ENCODE measurements at places on chromosomes 3 and 15. TPM values are rescaled to one million over a fixed set of nuclear protein-coding genes. Genes with fewer than 3 reads are reported as not detected.

DNA sequence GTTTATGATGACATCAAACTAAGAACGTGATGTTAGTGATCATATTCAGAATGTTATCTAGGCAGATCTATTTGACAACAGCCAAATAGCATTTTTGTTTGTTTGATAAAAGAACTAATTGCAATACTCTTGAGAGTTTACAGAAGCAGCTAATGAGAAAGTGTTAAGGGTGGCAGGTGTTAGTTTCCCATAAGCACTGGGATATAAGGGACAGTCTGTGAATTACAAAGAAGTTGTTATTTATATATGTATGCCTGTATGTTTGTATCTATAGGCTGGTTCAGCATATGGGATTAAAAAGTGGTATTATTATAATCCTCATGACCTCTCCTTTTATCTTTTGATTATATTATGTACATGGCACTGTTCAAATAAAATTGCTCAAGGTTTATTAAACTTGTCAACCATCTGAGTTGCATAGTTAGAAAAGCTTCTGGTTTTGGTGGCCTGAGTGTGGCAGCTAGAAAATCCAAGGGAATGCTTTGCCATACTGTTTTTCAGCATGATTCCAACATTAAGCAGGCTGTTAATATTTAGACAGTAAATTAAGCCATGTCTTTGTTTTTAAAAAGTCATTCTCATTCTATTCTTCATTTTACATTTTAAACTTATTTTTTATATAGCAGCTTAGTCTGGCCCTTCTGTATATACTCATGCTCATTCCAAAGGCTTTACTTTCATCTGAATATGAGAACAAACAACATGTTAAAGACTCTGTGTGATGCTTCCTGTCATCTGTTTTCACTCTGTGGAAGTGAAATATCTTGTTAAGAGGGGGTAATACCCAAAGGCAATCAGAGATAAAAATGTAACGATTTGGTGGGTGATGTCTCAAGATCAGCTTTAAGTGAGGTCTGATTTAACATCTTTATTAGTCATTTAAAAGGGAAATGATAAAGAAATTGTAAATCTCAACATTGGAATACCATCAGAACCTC, 13.1 kb downstream of the ROBO2 start:
- no peak for DNase-seq

DNA sequence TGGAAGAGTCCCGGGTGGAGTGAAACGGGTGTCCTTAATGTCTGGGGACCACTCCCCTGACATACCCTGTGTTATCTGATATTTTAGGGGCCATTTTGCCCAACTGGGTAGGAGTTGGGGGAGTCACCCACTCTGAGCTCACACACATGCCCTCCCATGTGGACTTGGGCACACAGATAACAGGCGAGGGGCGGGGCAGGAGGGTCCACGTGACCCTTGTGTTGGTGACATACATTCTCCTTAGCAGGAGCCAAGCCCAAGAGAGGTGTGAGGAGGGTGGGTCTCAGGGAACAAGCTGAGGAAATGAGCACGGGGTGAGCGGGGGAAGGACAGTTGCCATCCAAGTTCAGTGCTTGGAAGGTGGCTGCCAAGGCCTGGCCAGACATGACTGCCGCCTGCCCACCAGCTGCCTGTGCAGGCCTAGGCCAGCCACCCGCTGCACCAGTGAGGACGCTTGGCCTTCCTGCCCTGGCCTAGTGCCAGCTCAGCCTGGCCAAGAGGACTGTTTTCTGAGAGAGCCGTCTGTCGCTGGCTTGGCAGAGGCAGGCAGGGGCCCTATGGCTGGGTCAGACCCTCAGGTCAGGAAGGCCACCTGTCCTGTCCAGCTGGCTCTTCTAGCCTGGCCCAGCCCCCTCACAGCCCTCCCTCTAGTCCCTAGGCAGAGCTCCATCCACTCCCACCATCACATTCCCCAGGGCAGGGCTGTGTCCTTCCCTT, 31.3 kb upstream of the TMEM115 start:
- DNase-seq: peak; percentile 88

GRCh38 chr15:60932051-60932915, 296.8 kb downstream of the RORA start:
- DNase-seq: peak; percentile 36

ALPK3 gene
- 118 TPM for total RNA-seq

DNA sequence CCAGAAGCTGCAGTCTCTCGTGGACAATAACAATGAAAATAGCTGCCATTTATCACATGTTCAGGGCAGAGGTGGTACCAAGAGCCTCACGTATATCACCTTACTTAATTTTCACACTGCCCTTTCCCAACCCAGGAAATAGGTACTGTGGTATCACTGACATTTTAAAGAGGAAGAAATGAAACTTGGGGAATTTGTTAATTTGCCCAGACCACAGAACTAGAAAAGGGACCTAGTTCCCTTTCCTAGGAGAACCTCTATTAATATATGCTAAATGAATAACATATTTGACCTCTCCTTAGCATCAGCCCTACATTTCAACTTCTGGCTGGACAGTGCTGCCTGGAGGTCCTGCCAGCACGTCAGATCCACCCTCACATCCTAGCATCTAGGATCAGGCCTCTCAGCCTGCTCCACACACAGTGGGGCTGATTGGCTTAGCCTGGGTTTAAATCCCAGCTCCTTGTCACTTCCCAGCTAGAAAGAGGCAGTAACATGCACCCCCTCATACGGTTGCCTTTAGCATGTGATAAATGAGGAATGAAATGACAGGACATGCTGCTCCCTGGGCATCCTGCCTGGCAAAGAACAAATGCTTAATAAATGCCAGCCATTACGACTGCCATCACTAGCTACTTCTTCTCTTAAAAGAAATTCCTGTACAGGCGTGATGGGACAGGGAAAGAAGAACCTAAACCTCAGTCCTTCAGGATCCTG, 95.1 kb upstream of the TNFAIP8L3 start:
- no peak for DNase-seq

Data from left ventricle myocardium superior (tissue), 1 donor.